RCC 7860 (cell line): ENCODE measurements at places on chromosomes 12 and 14.

DNA sequence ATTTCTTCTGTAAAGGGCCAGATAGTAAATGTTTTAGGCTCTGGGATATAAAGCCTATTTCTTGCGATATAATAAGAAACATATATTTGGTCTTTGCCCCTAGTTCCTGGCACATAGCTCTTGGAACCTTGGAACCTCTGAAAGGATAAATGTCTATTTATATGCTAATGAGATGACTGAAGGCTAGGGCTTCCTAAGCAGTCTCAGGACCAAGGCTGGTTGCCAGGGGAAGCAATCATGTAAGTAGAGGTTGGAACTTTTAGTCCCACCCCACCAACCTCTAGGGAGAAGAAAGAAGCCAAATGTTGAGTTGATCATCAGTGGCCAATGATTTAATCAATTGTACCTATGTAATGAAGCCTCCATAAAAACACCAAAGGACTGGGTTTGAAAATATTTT, 26.6 kb upstream of the NFYB start:
- DNase-seq, result no peak

GRCh38 chr14:73742520-73743238, 28.5 kb upstream of the PNMA1 start:
- DNase-seq, result no peak

DNA sequence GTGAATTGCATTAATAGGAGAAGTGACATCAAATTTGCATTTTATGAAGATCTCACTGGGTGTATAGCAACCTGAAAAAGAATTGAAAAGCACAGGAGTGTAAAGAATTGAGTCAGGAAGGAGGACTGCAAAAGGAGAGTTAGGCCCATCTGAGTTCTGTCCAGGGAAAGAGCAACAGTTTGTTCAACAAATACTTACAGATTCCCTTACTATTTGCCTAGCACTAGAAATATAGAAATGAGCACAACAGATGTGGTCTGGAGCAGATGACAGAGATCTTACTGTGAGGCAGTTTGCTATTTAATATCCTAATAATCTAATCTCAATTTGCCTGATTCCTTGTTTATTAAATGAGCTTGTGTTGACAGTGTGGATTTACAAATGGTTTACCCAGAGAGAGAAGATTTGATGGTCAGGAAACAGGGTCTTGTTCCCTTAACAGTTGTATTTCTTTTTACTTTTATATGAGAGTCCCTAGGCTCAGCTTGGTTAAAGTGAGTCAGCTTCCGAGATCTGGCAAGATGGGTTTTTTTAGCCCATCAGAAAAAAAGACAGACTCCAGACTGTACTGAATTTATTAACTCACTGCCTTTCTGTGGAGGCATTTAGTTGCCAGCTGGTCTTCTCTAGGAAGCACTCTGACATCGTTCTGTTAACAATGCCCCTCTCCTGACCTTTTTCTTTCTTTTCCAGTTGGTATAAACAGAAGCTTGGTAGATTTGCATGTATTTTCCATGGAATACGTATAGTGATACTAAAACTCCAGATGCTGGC, 229.7 kb downstream of the TTC6 start:
- DNase-seq, result no peak

DNA sequence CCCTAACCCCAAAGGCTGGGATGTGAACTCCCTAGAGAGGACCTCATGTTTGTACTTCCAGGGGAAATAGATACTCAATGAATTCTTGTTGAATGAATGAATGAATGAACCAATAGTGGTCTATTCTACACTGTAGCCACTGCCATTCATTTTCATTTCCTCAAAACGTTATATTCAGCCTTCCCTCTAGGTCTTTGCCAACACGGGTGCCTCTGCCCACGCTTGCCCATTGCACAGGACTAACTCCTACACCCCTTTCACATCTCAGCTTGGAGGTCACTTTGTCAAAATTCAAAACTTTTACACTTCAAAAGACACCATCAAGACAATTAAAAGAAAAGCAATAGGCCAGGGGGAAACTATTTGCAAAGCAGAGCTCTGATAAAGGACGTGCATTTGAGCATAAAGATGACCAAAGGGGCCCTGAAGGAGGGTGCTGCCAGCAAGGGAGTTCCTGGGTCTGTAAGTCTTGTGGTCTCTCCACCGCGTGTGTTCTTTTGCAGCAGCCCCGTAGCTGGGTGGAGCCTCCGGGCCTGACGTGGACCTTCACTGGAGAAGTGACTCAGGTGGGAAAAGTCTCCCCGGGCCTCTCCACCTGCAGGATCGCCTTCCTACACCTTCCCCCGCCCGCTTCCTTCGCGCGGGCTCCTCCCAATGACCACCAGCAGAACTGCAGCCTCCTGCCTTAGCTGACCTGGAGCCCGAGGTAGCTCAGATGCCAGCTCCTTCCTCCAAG, 31.5 kb downstream of the TMEM63C start:
- DNase-seq, result no peak

DNA sequence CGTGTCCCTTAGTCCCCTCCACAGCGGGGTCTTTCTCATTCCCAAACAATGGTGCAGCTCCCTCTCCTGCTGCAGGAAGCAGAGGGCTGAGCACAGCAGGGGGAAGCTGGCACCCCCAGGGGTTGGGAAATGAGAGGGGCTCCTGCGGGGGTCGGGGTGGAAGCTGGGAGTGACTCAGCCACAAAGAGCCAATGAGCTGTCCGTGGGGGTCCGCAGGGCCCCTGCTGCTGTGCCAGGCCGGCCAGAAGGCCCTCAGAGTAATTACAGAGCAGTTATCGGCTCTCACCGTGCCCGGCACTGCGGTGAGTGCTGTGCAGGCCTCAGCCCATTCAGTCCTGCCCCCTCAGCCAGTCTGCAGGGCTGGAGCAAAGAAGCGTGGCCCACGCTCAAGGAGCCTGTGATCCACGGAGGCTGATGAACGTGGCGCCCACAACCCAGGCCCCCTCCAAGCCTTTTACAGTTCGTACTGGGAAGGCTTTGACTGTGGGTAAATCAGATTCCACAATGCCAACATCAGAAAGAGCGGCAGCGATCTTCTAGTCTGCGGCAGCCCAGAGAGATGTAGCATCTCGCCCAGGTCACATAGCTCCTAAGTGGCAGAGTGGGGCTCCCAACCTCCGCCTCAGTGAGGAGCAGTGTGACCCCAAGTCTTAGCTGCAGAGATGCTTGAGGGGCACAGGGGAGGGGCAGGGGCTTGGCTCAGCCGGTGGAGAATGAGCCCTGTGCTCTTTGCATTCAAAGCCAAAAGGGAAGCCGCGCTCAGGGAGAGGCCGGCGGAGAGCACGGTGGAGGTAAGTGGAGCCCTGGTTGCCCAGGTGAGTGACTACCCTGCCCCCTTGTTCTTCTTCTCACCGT, 43.4 kb downstream of the SLC6A12 start:
- no peak for DNase-seq

- DNase-seq, result no peak
Measured at GRCh38 chr14:85358136-85358785, 171.7 kb upstream of the FLRT2 start.

GRCh38 chr12:966724-967123, 17.2 kb upstream of the RAD52 start:
- no peak for DNase-seq

GRCh38 chr12:2095878-2096277, 43.1 kb downstream of the CACNA1C start:
- DNase-seq, result no peak

- DNase-seq, result no peak
Measured at GRCh38 chr14:88481794-88482193, 73.0 kb downstream of the PTPN21 start.

GRCh38 chr14:102918438-102918837, 4.0 kb upstream of the AMN start:
- DNase-seq, result no peak

GRCh38 chr14:92717571-92718042, 30.8 kb downstream of the LGMN start:
- no peak for DNase-seq

- DNase-seq, result no peak
Measured at GRCh38 chr12:26149968-26150500, 25.2 kb upstream of the BHLHE41 start.

- no peak for DNase-seq
Measured at GRCh38 chr14:86897704-86898513, 1095.1 kb downstream of the GALC start.

- no peak for DNase-seq
Measured at GRCh38 chr12:12558291-12558690, 4.4 kb downstream of the DUSP16 start.

DNA sequence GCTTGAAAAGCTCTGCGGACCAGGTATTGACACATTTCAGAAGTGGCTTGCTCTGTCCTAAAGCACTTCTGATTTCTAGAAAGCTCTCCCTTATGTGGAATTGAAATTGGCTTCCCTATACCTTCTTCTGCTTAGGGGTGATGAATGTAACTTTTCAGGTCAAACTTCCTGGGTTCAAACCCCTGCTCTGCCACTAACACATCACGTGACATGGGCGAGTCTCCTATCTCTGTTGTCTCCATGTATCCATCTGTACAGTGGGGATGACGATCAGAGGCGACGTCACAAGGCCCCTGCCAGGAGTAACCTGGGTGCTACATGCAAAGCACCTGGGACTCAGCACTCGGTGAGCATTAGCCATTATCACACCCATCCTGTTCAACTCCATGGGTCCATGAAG, 73.7 kb upstream of the PIWIL1 start:
- no peak for DNase-seq

GRCh38 chr14:72341686-72342085, 409.5 kb downstream of the RGS6 start:
- no peak for DNase-seq
